ENCODE measurements at places on chromosomes 4 and X.

- DNase-seq: no peak
These were observed 109.6 kb downstream of the PACRGL start for GRCh38 chr4:20809812-20810211.

DNA sequence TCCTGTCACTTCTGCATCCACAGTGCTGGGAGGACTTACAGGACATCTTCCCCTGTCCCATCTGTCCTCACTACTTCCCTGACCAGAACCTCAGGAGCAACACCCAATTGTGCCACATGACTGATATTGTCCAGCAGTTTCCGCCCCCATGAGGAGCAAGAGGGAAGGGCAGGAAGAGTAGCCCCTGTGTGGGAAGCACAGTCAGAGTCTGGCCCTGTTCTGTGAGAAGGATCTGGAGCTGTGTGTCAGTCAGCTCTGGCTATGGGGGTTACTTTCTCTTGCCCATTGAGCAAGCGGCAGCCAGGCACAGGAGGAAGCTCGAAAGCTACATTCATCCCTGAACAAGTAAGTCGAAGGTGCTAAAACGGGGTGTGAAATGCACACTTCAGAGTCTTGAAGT is 14.8 kb upstream of the TRIM60 start:
- no peak for DNase-seq

DNA sequence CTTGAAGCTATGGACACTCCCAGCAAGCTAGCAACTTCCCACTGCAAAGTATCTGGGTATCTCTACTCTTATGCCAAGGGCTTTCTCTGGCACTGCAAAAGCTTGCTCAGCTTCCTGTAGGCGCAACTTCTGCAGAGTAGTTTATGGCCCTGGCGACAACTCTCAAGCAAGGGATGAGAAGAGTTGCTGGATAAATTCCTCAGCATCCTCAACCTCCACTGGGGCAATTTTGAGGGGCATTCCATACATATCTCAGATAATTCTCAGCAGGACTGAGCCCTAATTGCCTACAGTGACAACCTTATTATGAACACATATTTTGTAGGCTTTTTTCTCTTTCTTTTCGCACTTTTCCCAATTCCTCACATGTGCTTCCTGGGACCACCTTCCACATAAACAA is 31.2 kb upstream of the TAB3 start:
- no peak for DNase-seq

GRCh38 chr4:101643186-101643837 is 147.2 kb upstream of the BANK1 start:
- no peak for DNase-seq

DNA sequence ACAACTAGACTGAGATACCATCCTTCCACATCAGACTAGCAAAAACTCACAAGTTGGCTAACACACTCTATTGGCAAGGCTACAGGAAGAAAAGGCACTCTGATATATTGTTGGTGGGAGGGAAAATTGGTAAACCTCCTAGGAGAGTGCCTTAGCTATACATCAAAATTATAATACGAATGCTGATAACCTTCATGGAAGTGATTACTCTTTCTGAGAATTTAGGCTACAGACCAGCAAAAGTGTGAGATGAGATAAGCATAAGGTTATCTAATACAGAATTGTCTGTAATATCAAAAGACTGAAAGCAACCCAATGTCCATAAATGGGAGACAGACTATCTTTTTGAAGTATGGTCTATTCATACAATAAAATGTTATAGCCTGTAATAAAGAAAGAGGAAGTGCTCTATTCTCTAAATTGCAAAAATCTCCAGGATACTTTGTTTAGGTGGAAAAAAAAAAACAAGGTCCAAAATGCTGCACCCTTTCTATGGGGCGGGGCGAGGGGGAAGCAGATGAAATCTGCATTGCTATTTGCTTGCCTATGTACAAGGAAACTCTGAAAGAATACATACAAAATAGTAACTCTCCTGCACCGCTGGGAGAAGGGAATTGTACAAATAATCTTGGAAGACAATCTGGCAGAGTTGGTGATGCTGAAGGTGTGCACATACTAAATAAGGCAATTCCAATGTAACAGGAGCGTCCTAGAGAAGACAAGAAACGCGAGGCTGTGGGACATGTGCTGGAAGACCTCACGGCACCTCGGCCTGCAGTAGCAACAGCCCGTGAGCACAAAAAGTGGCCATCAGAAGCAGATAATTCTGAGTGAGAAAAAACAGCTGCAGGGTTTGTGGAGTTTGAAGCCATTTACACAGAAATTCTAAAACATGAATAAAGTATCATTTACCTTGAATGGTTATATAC is 109.7 kb downstream of the AFAP1 start:
- no peak for DNase-seq
